Activated CD4-positive, alpha-beta T cell treated with anti-CD3 and anti-CD28 coated beads, Interleukin-2, amount 10 ng/mL, durations not matched to agents 7 days and 5 days (primary cell): ENCODE measurements at places on chromosomes 2 and 18. TPM values are rescaled to one million over a fixed set of nuclear protein-coding genes. Genes with fewer than 3 reads are reported as not detected.

The SAG gene
- not detected for total RNA-seq

GRCh38 chr2:236610991-236611821 is 41.6 kb downstream of the ACKR3 start:
- DNase-seq: no peak

DNA sequence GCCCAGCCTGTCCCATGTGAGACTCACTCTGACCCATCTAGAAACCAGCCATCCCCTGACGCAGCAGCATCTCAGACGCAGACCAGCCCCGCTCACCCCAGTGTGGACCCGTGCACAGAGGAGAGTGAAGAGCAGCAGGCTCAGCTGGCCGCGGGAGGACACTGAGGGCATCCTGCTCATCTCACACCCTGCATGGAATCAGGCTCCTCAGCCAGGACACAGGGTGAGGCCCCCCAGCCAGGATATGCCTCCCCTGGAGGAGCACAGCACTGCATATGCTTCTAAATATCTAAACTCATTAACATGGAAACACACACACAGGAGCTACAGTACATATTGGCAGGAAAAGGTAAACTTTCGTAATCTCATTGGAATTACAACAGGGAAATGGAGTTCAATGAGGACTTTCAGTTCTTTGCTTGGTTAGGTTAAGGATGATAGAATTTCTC is 34.4 kb downstream of the NEMP2 start:
- DNase-seq: no peak

DNA sequence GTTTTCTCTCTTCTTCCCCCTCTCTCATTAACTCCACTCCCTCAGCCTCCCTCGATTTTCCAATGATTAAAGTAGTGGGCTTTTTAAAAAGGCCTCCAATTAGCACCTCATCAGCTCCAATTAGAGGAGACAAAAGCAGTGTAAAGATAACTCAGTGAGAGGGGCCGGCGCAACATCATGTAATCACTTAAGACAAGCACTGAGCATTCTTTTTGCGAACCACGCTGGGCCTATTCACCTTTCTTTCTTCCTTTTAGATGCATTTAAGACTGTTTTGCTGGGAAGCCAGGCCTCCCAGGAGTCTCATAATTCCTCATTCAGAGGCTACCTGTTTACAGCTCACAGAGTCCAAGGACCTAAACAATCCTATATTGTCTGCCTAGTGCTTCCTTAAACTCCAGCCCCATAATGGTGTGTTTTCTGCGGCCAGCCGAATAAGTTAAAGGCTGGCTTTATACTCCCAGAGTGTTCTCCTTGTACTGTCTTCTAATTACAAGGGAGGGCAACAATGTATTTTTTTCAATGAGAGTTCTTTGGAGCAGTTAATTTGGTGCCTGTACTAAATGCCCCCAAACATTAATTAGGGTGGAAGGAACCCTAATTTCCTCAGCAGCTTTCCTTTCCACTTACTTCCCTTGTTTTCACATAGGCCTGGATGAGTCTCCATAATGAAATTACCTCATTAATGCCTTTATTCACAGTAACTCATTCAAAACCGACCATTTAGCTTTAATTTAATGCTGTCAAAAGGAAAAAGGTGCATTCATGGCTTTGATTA is 28.0 kb upstream of the LMAN1 start:
- DNase-seq: no peak

DNA sequence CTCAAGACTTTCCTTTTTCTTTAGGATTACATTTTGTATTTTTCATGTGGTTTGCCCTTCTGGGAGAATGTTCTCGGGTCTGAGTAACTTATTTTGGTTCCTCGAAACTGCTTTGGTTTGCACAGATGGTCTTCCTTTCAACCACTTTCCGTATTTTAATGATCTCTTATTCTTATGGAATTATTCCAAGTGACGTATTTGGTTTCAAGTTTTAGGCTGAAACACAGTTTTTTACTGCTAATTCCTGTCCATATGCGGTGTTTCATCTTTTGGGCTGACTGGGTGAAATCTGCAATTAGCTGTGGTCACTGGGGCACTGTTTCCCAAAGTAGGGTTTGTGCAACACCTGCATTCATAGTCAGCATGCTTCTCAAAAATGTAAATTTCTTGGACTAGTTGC is 122.7 kb downstream of the CAPN13 start:
- DNase-seq: no peak
